ENCODE measurements at places on chromosomes 2 and 18. TPM values are rescaled to one million over a fixed set of nuclear protein-coding genes. Genes with fewer than 3 reads are reported as not detected.

The GORASP2 gene
- polyA plus RNA-seq = 49.5 TPM

The NGEF gene
- 8.4 TPM for polyA plus RNA-seq

The NEU4 gene
- polyA plus RNA-seq = 0.04 TPM

The RNF103 gene
- polyA plus RNA-seq = 20.2 TPM

The MGAT4A gene
- polyA plus RNA-seq = 3.0 TPM

The DAW1 gene
- polyA plus RNA-seq = not detected

The FSHR gene
- not detected for polyA plus RNA-seq

The ALPP gene
- not detected for polyA plus RNA-seq

The CDH19 gene
- 0.79 TPM for polyA plus RNA-seq

The LYPD6B gene
- 4.9 TPM for polyA plus RNA-seq

The EGR4 gene
- not detected for polyA plus RNA-seq

The KCNG2 gene
- polyA plus RNA-seq = not detected

The AKAIN1 gene
- polyA plus RNA-seq = not detected

The KCNIP3 gene
- 2.0 TPM for polyA plus RNA-seq

The GPAT2 gene
- 0.98 TPM for polyA plus RNA-seq

The MALL gene
- polyA plus RNA-seq = 235 TPM

The EPB41L3 gene
- polyA plus RNA-seq = 28.7 TPM

The ZC3H15 gene
- polyA plus RNA-seq = 41.0 TPM

The CNDP1 gene
- 0.04 TPM for polyA plus RNA-seq

The BARD1 gene
- polyA plus RNA-seq = 5.1 TPM

The TNS1 gene
- 39.0 TPM for polyA plus RNA-seq

The C2orf80 gene
- polyA plus RNA-seq = not detected

The MEIS1 gene
- polyA plus RNA-seq = 30.4 TPM

The GALR1 gene
- not detected for polyA plus RNA-seq

The DSC2 gene
- polyA plus RNA-seq = 63.5 TPM

The EHD3 gene
- 24.1 TPM for polyA plus RNA-seq

The FAM228A gene
- polyA plus RNA-seq = 0.22 TPM

The PMAIP1 gene
- polyA plus RNA-seq = 14.4 TPM

The FBXO11 gene
- 17.0 TPM for polyA plus RNA-seq

The STRADB gene
- polyA plus RNA-seq = 7.2 TPM
